Lower lobe of right lung (tissue), 2 donors: ENCODE measurements at places on chromosomes 16 and 17.
A peak's percentile ranks its signal among the peaks of the same experiment; 100 is the strongest.

DNA sequence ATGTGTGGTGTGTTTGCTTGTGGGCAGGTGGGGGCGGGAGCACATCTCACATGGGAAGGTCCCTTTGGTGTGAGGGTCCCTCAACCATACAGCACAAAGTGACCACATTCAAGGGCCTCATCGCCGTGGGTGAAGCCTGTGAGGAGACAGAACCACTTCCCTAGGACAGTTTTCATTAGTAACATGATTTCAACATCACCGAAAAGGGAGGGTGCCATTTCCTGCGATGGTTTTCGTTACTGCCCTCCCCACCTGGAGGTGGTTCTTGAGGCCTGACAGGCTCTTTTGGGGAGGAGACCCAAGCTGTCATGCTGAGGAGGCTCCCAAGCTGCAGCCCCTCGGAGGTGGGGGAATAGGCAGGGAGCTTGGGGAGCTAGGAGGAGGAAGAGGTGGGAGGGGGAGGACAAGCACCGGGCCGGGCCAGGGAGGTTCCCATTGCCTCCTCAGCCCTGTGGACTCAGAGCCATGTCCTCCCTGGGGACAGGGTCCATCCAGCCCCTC, 9.5 kb downstream of the CD300LB start:
- no peak for DNase-seq

DNA sequence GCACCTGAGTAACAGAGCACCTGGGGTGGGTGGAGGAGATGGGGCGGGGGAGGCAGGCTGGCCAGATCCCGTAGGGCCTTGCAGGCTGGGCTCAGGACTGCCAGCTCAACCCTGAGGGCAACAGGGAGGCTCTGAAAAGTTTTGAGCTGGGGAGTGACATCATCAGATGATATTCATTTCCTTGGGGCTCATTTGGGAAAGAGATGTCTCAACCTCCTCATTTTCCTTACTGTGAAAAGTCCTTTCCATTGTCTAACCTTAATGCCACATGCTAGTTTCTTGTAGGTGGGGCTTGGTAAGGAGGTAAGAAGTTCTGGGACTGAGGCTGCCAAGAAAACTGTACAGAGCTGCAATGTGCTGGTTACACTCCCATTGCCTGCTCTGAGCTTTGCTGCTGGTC, 3.7 kb downstream of the TNS4 start:
- DNase-seq = no peak

- DNase-seq = no peak
Observed at GRCh38 chr16:24999088-24999670, 16.0 kb downstream of the ARHGAP17 start.

GRCh38 chr17:65446838-65447526, 114.5 kb downstream of the AXIN2 start:
- DNase-seq = no peak

- no peak for DNase-seq
Observed at GRCh38 chr17:49667854-49668253, 10.0 kb downstream of the SPOP start.

DNA sequence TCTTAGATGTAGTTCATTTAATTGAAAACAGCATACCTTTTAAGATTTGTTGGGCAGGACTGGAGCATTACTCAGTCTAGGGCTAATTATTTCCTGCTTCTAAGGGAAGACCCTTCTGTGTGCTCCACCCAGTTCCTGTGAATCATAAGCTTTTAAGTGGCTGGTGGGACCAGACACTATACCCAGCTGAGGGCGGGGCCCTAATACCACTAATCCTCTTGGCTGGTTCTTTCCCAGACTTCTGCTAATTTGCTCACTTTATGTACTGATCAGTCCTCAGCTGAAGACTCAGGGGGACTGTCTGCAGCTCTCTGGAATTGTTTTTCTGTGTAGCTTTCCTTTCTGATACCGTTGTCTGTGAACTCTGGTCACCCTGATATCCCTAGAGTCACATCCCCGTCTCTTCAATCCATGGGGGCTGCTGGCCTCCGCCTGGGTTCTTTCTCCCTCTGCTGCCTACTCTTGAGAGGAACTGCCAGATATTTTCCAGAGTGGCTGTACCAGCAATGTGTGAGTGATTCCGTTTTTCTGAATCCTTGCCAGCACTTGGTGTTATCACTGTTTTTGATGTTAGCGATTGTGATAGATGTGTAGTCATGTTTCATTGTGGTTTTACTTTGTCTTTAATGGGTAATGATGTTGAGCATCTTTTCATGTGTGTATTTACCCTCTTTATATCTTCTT, 35.1 kb downstream of the MFSD11 start:
- DNase-seq = no peak

- DNase-seq = no peak
Observed at GRCh38 chr16:57770361-57770760, 31.9 kb downstream of the KIFC3 start.

GRCh38 chr17:19273731-19274130, 36.6 kb downstream of the EPN2 start:
- no peak for DNase-seq

DNA sequence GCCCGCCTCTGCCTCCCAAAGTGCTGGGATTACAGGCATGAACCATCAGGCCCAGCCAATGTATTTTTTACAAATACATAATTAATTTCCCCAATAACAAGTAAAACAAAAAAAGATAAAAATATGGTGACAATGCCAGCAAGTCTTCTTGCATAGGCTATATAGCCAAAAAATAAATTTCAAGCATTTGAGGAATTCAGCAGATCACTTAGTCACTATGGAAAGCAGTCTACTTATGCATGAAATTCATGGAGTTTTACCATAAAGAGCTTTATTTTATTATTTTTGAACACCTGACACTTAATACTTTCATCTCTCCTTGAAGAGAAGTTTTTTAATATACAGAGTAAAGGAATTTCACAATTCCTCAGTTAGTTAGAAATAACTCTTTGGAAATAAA, 56.4 kb downstream of the BRIP1 start:
- no peak for DNase-seq

GRCh38 chr16:72976438-72977064, 71.4 kb downstream of the ZFHX3 start:
- peak; percentile 30 for DNase-seq

- DNase-seq = no peak
Observed at GRCh38 chr17:63364387-63364786, 81.7 kb downstream of the CYB561 start.
